Smooth muscle cell of trachea (primary cell): ENCODE measurements at places on chromosomes 12 and 14. TPM values are rescaled to one million over a fixed set of nuclear protein-coding genes. Genes with fewer than 3 reads are reported as not detected.

HNF1A gene
- total RNA-seq: not detected in 2 replicates

KRT81 gene
- 0.15 TPM in 1 of 2 replicates, not detected in the other for total RNA-seq

GLI1 gene
- total RNA-seq: 1.2 and 1.6 TPM in 2 replicates

SERPINA12 gene
- not detected in 2 replicates for total RNA-seq

GALNT8 gene
- under 0.01 and 0.29 TPM in 2 replicates for total RNA-seq

DYNC1H1 gene
- total RNA-seq: 725 and 932 TPM in 2 replicates

PIGH gene
- 14.7 and 18.9 TPM in 2 replicates for total RNA-seq

LETMD1 gene
- 54.3 and 65.2 TPM in 2 replicates for total RNA-seq
